ENCODE measurements at places on chromosomes 7 and 10.

- DNase-seq: no peak
Observed at GRCh38 chr10:117458571-117458970, 83.3 kb upstream of the PDZD8 start.

DNA sequence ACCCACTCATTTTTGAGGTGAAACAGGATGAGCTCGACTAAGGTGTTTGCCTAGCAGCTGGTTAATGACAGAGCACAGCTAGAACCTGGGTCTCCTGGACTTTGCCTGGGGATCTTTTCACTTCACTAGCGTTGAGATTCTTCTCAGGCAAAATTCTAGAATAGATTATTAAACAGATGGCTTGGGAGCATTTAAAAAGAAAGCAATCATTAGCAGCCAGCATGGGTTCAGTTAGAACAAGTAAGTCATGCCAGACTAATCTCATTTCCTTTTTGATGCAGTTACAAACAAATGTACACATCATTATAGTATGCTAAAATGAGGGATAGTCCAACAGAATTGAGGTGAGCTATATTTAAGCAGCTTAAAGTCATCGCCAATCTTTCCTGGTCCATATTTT lies 291.3 kb upstream of the MYO3A start:
- no peak for DNase-seq

DNA sequence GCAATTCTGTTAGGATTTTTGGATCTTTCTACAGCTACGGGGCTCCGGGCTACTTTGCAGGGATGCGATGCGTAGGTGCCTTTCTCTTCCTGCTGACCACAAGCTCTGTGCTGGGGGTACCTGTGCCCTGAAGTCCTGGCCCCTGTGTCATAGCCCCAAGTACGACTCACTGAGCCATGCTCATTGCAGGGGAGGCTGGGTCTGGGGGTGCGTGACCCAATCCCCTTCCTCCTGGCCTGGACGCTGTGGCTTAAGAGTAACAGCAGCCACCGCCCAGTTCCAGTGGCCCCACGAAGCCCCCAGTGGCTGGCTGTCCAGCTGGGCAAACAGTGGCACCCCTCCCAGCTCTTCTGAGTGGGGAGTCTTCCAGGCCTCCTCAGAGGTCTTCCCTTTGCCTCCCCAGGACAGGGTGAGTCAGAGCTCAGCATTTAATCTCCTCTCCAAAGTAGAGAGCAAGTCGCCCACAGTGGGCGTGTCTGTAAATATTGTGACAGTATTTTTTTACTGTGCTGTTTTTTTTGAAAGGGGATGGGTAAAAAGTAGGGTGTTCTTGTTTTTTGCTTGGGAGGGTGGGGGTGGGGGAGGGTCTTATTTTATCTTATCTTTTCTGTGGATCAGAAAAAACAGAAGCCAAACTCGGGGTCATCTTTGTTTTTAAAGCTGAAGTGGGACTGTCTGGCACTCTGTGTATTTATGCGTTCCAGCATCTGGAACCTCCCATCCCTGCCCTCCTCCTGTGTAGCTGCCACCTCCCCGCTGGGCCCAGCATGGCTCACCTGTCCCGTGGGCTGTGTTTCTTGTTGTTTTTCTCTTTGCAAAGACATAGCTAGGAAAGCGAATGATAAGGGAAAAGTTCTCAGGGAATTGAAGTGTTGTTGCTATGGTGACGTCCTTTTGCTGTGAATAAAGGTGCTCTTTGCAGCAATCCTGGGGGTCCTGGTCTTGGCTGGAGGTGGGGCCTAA lies 8.2 kb downstream of the LFNG start:
- DNase-seq: peak; percentile 27

DNA sequence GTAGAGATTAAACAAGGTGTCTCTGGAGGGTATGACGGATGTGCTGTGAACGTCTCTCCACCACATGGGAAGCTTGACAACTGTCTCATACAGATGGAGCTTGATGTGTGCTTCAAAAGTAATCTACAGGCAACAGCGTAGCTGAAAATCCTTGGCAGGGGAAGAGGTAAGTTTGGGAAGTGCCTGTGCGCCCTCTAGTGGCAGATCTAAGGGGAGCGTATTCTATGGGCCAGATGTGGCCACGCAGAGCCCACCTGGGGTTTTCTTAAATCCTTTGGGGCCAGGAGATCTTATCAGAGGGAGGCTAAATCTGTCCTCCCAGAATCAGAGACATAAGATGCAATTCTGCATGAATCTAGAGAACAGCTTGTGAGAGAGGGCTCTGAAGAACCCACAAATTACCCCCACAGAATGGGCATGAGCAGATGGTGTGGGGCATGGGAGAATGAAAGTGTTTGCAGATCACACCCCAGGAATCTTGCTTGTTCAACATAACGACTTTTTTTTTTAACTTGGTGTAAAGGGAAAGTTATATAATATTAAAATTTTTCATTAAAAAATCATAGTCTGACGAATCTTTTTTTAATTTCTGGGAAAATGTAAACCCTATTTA lies 91.2 kb upstream of the MPP7 start:
- DNase-seq: peak; percentile 38

- no peak for DNase-seq
Observed at GRCh38 chr7:18243731-18244130, 216.1 kb upstream of the PRPS1L1 start.

GRCh38 chr7:87598234-87599009 lies 2.3 kb downstream of the ABCB1 start:
- DNase-seq: no peak

- DNase-seq: no peak
Observed at GRCh38 chr10:22635650-22636049, 78.7 kb downstream of the PIP4K2A start.

DNA sequence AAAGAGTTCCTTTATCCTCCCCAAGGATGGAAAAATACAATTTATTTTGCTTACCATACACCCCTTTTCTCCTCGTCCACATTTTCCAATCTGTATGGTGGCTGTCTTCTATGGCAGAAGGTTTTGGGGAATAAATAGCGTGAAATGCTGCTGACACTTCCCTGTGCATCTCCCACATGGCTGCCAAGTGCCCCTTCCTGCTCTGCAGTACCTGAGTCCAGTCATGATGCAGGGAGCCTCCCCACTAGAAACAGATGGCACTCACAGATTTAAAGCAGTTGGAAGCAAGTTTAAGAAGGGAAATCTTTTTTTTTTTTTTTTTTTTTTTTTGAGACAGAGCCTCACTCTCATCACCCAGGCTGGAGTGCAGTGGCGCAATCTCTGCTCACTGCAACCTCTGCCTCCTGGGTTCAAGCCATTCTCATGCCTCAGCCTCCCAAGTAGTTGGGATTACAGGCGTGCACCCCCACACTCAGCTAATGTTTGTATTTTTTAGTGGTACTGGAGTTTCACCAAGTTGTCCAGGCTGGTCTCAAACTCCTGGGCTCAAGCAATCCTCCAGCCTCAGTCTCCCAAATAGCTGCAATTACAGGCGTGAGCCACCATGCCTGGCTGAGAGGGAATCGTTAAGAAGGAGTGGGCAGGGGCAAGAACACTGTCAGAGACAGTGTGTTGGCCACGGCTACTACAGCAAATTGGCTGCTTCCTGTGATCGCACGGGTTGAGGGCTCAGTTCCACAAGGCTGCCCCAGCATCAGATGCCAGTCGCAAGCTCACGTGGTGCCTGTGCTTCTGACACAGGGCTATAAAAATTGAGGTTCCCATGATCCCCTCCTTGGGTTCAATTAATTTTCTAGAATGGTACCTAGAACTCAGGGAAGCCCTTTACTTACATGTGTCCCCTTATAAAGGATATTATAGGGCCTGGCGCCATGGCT lies 5.3 kb upstream of the PILRA start:
- DNase-seq: no peak

- no peak for DNase-seq
Observed at GRCh38 chr10:117457071-117457810, 82.0 kb upstream of the PDZD8 start.

DNA sequence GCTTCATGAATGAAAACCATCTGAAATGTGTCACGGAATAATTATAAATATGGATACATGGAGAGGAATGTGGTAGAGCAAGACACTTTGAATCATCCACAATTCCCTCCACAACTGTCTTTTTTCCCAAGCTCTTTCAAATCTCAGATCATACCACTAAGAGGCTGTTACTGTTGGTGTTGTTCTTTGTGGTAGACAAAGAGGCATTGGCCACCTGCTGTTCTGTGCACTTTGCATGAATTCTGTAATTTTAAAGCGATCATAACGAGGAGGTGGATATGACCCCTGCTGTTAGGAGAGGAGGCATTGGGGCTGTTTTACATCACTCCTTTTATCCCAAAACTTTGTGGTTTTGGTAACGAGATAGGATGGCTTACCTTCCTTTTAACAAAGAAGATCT lies 141.2 kb upstream of the KLF6 start:
- DNase-seq: no peak

DNA sequence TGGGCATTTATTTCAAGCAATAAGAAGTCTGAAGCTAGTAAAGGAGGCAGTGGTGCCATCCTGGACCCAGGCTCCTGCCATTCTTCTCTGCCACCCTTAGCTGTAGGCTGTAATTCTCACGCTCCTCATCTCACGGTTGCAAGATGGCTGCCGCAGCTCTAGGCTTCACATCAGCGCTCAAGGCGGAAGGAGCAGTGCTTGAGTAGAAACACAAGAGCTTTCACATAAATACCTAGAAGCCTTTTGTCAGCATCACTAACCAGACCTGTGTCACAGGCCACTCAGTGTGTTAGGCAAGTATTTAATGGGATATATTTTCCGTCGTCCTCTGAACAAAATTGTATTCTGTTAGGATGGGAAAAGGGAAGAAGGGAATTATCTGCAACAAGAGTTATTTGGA lies 118.9 kb upstream of the KLF14 start:
- DNase-seq: no peak

- no peak for DNase-seq
Observed at GRCh38 chr7:42694894-42695507, 216.9 kb downstream of the C7orf25 start.

GRCh38 chr10:31758495-31758894 lies 170.1 kb downstream of the ARHGAP12 start:
- no peak for DNase-seq

- DNase-seq: no peak
Observed at GRCh38 chr10:30219971-30220751, 128.9 kb downstream of the MTPAP start.

DNA sequence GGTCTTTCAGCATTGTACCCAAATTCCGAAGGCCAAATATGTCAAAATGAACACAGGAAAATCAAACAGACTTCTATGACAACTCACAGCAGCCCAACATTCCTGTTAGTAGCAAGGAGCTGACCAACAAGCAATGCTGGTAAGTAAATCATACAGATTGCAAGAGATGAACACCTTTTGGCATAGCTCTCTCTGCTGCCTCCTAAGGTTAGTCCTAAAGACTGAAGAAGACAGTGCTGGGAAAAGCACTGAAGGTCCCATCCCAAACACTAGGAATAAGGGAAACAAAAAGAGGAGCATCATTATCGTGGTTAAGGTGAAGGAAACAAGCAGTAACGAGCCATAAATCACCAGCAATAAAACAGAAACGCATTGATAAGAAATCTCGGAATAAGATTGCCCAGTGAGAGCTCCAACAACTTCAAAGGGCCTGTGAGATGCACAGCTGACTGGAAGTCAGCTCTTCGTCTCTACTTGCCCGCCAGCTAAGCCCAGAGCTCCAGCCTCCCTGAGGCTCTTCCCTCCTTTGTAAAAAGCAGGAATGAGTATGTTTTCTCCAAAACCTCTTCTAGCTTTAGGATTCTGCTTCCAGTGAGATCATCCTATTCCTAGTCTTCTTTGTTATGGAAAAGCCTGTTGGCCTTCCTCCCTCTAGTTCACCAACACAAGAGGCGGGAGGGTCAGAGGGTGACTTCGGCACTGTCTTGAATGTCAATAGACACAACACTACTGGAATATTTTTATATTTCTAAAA lies 15.3 kb downstream of the NUDT5 start:
- no peak for DNase-seq

GRCh38 chr7:39952803-39953202 lies 2.7 kb downstream of the CDK13 start:
- no peak for DNase-seq

GRCh38 chr10:115063701-115064658 lies 29.2 kb upstream of the ATRNL1 start:
- DNase-seq: no peak

- no peak for DNase-seq
Observed at GRCh38 chr7:101633511-101633910, 4.4 kb upstream of the MYL10 start.

DNA sequence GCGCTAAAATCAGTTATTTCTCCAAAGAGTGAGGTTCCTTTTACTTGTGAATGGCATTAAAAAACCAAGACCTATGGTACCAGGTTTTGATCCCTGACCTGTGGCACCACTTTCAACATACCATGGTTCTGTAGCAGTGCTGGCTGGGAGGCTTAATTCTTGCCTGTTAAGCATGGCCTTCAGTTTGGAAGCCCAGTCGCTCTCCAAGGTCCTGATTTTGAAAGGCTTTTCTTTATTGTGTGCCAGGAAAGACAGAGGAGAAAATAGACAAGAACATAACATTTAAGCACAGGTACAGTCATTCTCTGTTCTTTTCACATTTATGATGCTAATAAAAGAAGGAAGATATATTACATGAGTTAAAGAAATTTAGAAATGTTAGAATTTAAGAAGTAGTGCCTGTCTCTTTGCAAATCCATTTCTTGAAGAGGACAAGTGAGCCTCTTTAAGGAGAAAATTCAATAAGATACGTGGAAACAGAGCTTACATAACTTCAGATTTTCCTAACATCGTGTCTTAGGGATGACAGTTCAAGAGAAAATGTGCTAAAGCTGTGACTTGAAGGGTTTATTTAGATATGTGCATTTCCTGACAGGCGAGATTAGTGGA lies 357.6 kb downstream of the DPP6 start:
- no peak for DNase-seq

- DNase-seq: no peak
Observed at GRCh38 chr7:157661611-157661975, 324.8 kb downstream of the DNAJB6 start.

DNA sequence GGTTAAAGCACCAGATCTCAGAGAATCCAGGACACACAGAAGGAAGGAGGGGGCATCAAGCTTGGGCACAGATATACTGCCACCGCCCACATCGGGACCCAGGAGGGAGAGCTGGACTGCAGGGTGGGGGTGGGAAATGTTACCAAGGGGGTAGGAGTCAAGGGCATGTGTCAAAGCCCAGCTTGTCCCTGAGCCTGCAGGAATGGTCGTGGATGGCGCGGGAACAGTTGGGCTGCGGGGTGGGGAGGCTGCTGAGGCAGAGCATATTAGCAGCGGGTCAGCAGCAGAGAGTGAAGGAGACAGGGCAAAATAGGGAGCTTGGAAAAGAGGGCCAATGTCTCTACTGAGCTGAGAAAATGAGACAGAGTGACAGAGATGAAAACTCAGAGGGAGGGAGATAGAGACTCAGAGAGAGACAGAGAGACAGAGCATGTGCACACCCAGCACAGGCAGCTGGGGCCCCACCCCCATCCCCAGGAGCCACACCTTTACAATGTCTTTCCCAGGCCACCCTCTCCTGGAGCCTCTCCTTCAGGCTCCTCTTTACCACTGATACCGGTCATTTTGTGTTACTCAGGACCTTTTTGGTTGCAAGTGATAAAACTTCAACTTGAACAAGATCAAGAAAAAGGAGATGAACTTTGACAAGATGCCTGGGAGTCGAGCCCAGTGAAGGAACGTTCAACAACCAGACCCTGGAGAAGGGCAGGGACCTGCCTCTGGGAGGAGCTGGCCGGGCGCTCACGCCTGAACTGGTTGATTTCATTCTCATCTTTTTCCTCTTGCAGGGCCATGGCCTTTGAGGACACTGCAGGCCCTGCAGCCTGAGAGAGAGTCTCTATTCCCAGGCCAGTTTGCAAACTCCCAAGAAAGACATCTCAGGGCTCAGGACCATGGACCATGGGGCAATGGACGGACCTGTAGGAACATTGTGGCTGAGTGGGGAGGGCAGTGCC lies 50.0 kb downstream of the AOC1 start:
- DNase-seq: no peak

GRCh38 chr7:150988230-150989226 lies 2.3 kb upstream of the NOS3 start:
- DNase-seq: peak; percentile 58

- no peak for DNase-seq
Observed at GRCh38 chr10:106577266-106577665, 587.2 kb downstream of the SORCS1 start.

Measured in T-helper 17 cell (primary cell).